HT-29 (cell line): ENCODE measurements at places on chromosomes 6 and 20.

DNA sequence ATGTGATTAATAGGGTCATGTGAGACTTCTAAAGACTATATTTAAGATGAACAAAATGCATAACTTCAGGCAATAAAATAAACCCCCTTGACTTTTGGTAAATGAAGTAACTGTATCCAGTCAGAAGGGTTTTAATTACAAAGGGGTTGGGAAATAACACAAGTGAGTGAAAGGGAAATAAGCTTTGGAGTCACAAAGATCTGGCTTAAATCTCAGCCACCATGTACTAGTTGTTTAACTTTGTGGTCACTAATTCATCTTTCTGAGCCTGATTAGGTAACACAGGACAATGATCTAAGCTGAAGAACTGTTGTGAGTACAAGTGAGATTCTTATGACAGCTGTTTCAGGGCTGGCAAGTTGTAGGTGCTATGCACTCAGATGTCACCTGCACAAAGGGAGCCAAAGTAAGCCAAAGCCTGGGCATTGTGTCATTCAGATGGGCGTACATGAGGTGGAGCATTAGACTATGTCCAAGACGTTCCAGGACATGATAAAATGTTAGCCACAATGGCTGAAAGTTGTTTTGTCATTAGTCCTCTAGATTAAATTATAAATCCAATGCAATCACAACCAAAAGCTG lies 13.8 kb downstream of the TOMM34 start:
- DNase-seq, result no peak

- no peak for DNase-seq
Measured at GRCh38 chr6:129276986-129277385, 394.0 kb downstream of the LAMA2 start.

DNA sequence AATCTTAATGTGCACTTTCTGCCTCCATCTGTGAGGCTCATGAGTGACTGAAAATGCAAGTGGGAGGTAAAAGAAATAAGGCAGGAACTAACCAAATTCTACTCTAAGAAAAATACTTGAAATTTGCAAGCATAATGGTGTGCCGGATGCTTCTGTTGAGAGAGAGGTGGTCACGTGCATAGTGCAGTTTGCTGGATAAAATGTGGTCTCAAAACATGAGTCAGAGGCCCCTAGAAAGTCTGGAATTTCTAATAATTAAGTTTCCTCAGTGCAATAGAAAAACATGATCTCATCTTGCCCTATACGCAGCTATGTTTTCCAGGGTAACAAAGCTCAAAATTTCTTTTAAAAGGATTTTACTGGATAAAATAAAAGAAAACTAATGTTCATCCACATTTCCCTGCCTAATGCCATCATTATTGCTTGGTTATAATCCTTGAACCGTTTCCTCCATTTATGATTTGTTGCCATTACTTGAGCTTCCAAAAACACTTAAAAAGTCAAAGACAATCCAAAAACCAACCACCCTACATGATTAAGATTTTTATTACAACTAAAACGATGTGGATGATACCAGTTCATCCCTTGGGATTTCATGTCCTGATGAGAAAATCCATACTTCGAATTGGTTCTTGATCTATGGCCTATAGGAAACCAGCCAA lies 351.7 kb upstream of the ARID1B start:
- DNase-seq, result no peak

GRCh38 chr20:8635048-8635572 lies 433.8 kb upstream of the PLCB4 start:
- no peak for DNase-seq

DNA sequence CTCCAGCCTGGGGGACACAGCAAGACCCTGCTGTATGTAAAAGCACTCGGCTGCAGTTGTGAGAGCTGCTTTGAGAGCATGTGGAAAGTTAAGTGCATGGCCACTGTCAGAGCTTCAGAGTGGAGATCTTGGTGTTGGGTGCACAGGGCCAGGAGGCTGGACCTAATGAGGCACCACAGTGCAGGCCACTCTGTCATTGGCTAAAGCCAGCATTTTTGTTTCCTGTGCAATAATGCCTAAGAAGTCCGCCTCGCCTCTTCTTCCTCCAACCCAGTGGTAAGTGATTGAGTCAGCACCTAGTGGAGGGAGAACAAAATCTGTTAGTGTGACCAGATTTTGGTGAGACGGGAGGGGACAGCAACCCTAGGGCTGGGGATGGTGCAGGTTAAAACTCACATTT lies 60.6 kb downstream of the SSR1 start:
- no peak for DNase-seq

- no peak for DNase-seq
Measured at GRCh38 chr20:49275216-49275615, 2.6 kb downstream of the ZNFX1 start.

- no peak for DNase-seq
Measured at GRCh38 chr6:1657116-1657770, 47.5 kb downstream of the FOXC1 start.

DNA sequence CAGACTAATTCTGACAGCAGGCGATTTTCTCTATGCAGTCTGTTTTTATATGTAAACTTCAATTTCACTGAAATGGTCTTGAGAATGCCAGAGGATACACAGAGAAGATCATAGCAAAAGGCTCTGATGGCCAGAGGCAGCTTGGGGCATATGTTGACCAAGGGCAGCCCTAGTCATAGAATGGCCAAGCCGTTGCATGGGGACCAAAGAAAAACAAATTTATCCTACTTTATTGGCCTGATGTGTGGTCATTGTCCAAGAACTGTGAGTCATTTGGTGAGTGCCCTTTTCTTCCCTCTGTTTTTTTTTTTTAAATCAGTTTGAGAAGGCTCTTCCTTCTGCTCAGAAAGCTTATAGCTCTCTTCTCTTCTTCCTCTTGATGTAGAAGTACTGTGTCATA lies 5.8 kb downstream of the HDGFL1 start:
- no peak for DNase-seq

DNA sequence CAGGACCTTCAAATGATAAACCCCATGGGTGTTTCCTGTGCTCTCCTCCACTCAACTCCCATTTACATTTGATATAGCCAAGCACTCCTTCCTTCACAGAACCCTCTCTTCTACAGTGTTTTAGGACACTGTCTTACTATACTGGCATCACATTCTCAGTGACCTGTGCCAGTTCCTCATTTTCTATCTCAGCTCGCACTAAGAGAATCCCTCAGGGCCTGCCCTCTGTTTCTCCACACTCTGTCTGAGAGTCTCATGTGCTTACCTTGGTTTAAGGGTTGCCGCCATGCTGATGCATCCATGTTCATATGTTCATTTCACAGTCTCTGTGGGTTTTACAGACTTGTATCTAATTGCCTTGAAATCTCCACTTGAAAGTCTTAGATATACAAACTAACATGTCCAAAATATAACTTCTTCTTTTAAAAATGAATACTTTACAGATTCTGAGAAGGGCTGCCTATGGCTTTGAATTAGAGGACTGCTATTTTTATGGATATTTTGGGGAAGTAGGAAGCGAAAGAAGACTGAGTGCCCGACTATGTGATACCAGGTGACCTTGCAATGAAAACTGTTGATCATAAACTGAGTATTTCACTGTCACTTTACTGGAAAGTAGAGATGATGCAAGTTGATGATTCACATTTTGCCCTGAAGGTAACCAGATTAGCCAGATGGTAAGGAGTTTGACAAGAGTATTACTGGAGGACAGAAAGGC lies 153.1 kb upstream of the SIM1 start:
- DNase-seq, result no peak

DNA sequence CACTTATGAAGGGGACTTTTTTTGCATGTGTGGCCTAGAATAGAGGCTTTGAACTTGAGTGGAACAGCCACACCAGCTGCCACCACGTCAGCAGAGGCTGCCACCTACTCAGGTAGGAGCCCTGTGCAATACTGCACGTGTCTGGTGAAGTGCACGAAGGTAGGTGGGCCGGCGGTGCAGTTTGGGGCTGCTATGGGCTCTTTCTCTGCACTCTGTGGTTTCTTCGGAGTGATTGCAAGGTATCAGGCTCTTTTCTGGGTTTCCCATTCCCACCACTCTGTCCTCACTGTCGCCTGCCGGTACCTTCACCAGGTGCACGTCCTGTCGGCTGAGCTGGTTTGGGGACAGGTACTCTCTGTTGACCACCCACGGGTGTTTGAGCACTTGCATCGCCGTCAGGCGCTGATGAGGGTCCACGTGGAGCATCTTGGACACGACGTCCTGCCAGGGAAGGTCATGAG lies 30.8 kb upstream of the MPC1 start:
- no peak for DNase-seq

- DNase-seq, result peak; percentile 51
Measured at GRCh38 chr6:39276379-39276995, 37.7 kb downstream of the KCNK17 start.

DNA sequence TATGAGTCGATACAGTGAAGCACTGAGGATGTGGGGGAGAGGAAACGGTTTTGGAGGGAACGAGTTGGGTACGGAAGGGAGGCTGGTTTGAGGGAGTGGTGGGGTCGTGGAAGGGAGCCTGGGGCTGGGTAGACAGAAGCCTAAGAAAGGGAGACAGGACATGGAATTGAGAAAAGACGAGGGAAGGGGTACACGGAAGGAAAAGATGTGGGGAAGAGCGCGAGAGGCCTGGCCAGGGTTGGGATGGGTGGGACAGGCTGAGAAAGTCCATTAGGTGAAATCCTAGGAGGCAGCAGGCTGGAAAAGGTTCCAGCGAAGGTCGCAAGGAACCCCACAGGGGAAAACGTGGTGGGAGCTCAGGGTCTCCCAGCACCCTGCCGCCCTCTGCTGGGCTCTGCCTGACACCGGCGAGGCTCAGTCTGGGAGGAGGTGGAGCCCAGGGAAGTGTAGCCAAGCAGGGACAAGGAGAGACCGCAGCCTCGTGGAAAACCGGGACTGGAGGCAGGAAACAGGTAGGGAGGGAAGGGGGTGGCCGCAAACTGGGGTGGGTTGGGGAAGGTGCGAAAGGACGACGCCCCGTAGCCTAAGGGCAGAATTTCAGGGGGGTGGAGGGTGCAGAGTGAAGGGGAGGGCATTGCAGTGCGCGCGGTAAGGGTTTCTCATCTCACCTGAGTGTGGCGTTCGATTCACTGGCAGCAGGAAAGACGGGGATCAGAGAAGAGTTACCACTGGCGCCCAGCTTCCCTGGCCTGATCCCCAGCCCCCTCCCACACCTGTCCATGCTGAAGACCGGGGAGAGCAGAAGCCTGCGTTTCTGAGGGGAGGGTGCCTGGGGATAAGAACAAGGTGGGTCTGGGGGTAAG lies 4.3 kb downstream of the GABBR1 start:
- DNase-seq, result no peak

GRCh38 chr20:3270051-3270450 lies 31.1 kb upstream of the SLC4A11 start:
- DNase-seq, result no peak

DNA sequence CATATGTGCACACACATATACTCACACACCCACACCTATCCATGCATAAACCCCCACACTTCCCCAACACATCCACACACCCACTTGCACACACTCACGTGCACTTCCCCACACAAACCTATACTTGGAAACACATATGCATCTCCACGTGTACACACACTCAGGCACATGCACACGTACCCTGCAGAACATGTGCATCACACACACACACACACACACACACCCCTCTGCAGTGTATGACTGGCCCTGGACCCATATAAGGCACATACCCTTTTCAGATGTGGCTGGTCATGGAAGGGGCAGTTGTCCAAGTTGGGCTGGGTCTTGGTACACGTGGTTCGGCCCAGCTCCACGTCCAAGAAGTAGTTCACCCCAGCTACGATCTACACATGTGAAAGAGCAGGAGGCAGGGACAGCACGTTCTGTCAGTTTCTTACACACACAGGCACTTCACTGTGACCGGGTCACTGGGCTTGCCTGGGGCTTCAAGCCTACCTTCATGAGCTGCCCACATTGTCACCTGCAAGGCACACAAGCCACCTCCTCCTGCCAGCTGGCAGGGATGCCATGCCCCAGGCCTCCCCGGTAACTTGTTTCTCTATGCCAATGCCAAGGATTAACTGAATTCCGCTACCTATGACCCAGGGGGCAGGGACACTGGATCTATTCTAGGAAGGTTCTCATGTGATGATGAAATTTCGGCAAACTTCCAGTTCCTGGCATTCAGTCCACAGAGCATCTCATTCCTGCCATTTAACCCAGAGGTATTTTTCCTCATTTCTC lies 2.6 kb downstream of the CST3 start:
- DNase-seq, result no peak

DNA sequence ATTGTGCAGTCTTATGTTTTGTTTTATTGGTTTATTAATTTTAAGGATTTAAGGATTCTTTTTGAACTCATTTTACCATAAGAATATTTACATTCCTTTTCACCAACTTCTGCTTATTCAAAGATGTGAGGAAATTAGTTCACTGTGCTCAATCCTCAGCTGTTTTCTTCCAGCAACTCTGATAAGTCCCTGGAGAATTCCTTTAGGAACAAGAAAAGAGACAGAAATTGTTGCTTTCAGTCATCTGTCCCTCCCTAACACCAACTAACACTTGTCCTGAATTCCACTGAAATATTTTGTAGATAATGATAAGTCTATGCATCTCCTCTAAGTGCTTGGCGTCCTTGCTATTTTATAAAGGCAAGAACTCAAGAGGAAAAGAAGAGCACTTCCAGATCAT lies 334.8 kb upstream of the MARCKS start:
- no peak for DNase-seq

GRCh38 chr6:18405477-18406293 lies 18.5 kb downstream of the RNF144B start:
- DNase-seq, result peak; percentile 16

GRCh38 chr6:17724341-17724740 lies 17.6 kb upstream of the NUP153 start:
- DNase-seq, result no peak

GRCh38 chr6:42724825-42725224 lies 2.4 kb upstream of the PRPH2 start:
- no peak for DNase-seq

- DNase-seq, result no peak
Measured at GRCh38 chr6:57432919-57433684, 115.7 kb downstream of the PRIM2 start.

DNA sequence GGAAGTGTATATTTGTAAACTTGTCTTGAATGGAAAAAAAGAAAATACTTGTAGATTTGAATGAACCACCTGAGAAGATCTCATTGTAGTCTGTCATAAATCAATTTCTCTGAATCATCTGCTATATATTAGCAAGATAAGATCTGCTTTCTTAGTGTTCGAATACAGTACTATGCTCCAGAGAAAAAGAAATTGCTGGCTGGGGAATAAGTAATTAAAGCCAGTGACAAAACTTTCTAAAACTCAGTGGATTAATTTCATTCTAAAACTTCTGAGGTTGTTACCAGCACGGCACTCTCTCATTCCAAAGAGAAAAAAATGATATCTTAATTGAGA lies 22.4 kb upstream of the MROH8 start:
- DNase-seq, result no peak

DNA sequence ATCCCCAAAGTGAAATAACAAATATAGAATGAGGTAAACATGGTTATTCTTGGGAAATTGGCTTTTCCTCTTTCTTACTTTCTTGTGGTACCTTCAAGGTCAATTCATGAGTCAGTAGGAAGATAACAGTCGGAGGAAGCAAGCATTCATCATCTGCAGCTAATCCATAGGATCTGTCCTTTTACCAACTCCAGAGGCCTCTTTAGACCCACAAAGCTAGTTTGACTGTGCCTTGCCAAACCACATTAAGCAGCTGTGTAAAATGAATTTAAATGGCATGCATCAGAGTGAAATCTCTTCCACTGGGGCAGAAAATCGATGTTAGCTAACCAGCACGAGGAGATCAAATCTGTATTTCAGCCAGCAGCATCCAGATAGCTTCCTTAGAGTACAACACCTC lies 171.3 kb downstream of the TMEM242 start:
- DNase-seq, result no peak
